ENCODE measurements at places on chromosomes 3 and 15.

GRCh38 chr3:112604536-112604935 lies 36.4 kb downstream of the CCDC80 start:
- DNase-seq = no peak

DNA sequence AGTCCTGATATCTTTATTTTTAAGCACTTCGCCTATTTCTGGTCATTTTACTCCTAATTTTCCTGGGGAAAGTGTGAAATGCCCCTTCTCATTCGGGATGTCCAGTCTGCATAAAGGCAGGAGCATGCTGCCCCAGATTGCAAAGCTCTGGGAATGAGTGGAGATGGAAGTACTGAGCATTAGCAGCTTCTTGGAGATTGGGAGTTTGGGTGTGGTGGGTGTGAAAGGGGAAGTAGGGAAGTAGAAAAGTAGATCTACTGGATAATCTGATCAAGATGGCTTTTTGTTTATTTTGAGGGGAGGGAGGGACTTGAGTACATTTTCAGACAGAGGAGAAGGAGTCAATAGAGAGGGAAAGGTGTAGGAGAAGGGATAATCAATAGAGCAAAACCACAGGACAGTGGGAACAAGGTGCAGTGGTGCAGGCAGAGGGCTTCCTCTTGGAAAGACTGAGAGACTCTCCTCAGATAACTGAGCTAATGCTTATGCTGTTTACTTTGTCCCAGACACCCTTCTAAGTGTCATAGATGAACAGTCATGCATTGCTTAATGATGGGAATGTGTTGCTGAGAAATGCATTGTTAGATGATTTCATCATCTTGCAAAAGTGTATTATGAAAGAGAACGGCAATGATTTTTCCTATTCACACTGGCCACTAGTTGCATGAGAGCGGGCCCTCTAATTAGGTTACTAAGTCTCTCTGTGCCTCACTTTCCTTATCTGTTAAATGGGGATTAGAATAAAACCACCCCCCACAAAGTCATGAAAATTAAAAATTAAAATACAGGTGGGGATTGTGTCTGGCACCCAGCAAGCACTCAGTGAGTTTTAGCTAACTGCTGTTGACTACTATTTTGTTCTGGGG lies 45.5 kb downstream of the PHLDB2 start:
- no peak for DNase-seq

- DNase-seq = no peak
Observed at GRCh38 chr3:28575746-28576613, 227.4 kb upstream of the AZI2 start.

GRCh38 chr15:90893175-90894090 lies 9.1 kb downstream of the FES start:
- no peak for DNase-seq

DNA sequence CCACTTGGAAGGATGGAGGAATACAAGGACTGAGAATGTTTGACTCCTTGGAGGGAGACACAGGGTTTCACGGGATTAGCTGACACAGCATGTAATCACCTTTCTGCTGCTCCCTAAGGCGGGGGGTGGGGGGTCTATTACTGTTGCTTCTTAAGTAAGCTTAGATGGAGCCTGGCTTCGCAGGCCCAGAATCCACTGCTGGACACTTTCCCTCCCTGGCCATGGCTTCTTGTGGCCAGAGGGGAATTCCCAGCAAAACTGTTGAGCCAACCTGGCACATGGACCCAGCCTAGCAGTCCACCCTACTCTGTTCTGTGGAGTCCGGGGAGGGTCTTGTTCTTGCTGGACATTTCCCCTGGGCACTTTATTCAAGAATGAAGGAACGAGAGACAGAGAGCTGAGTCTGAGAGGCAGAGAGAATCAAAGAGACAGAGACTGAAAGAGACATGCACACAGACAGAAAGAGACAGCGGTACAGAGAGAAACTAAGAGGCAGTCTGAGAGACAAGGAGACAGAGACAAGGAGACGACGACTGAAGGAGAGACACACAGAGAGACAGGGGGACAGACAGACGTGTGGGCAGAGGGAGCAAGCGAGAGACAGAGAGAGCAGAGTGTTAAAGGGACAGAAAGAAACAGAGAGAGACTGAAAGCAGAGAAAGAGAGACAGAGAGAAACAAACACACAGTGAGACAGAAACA lies 55.6 kb upstream of the DLG1 start:
- no peak for DNase-seq

DNA sequence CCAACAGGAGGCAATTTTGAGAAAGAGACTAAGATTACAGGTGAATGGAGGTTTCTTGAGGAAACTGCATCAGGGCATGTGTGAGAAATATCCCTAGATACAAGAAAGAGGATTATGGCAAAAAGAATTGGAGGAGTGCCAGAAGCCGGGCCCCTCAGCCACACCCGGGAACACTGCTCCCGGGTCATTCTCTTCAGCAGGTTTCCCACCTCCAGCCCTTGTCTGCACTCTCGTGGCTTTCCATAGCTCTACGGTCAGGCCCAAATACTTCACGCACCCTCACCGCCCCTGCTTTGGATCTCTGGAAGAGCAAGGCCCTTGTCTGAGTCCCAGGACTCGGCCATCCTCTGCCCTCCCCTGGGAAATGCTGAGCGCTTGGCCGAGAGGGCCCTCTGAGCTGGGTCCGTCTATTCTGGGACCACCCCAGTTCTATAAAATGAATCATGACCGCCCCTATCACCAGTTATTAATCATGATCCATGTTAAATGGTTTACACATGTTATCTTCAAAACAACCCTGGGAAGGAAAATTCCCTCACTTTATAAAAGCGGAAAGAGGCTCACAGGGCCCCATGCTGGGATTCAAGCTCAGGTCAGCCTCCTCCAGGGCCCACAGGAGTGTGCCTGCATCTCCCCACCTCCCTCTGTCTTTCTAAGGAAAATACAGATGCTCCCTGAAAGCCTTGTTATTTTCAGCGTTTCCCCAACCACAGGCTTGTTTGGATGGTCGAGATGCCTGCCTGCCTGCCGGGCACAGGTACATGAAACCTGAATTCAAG lies 38.8 kb upstream of the SPTBN5 start:
- DNase-seq = no peak

DNA sequence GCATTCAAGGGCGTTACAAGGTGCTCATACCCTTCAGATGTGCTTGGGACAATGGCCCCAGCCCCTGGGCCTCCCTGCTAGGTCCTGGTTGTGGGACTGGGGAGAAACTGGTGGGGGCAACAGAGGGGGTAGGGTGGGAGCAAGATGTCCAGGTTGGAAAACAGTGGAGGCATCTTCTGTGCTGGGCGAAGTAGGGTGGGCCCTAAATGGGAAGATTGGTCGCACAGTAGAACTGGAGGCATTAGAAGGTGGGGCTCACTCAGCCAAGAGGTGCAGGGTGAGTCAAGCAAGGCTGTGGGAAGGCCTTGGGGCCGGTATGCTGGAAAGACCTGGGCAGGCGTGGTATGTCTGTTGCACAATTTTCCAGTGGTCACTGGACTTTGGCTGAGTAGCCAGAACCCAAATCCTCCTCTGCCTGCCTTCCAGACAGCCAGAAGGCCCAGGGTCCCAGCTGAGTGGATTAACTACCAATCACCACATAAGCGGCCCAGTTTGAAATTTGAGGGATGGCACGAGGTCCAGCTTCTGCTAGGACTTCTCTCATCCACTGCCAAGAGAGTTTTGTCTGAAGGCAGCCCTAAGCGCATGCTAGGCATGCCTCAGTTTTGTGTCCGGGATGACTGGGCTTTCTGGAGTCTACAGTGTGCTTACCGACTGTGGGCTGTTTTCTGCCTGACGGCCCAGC lies 74.5 kb downstream of the LSM3 start:
- no peak for DNase-seq

GRCh38 chr3:125150525-125151441 lies 61.8 kb downstream of the SLC12A8 start:
- DNase-seq = peak; percentile 66

GRCh38 chr3:59608356-59608755 lies 558.5 kb upstream of the CFAP20DC start:
- no peak for DNase-seq

DNA sequence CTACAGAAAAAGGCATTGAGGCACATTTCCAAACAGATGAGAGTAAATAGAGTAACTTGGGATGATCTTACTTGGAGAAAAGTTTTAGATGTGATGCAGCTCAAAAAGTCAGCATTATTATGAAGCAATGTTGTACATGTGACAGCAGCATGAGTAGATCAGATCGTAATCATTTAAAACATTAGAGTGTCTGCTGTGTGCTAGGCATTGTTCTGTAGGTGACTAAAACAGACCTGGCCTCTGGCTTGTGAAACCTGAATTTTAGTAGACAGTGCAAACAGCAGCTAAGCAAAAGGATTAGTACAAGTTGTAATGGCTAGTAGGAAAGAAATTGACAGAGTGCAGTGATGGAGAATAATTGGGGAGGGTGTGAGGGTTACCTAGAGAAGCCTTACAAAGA lies 15.1 kb downstream of the UBE2E1 start:
- DNase-seq = no peak

- no peak for DNase-seq
Observed at GRCh38 chr3:184781801-184782200, 30.2 kb upstream of the VPS8 start.

DNA sequence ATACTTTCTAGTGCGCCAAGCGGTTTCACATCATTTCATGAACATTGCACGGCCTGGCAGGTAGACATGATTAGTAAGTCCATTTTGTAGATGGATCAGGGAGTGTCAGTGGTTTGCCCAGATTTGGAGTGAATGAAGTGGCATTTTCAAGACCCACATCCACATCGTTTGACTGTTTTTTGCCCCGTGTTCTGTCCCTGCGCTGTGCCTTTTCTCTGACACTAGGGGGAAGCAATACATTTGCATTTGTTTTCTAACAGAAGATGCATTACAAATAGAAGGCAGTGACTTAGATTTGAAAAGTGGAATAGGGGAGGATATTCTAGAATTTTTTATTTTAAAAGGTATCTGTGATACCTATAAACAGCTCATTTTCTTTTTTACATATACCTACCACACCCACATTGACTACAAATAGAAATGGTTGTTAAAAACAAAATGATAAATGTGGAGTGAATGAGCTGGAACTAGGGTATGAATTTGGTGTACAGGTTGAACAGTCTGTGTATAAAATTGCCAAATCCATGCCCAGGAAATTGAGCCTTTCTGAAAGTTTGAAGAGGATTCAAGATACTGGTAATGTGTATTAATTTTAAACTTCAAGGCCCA lies 98.0 kb downstream of the USP13 start:
- DNase-seq = no peak

Data from activated CD4-positive, alpha-beta T cell treated with anti-CD3 and anti-CD28 coated beads for 24 hours (primary cell).